ENCODE measurements at places on chromosomes 5 and 9.

- peak; percentile 1 for DNase-seq
Observed at GRCh38 chr5:108260117-108260857, 121.6 kb downstream of the FBXL17 start.

DNA sequence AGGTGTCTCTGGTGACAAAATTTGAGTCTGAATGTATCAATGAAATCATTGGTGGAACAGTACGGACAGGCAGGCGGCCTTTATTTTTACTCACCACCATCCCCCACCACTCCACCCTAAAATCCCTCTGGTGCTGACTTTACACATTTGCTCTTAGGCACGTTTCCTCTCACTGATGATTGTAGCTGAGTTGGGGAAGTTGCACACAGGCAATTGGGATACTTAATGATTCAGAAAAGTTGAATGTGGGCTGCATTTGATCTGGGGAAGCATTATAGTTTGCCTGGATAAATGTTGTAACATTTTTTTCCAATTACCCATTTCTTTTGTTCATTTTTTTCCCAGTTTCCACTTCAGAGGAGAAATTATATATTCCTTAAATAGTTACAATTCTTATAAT lies 658.4 kb downstream of the TLR4 start:
- no peak for DNase-seq

DNA sequence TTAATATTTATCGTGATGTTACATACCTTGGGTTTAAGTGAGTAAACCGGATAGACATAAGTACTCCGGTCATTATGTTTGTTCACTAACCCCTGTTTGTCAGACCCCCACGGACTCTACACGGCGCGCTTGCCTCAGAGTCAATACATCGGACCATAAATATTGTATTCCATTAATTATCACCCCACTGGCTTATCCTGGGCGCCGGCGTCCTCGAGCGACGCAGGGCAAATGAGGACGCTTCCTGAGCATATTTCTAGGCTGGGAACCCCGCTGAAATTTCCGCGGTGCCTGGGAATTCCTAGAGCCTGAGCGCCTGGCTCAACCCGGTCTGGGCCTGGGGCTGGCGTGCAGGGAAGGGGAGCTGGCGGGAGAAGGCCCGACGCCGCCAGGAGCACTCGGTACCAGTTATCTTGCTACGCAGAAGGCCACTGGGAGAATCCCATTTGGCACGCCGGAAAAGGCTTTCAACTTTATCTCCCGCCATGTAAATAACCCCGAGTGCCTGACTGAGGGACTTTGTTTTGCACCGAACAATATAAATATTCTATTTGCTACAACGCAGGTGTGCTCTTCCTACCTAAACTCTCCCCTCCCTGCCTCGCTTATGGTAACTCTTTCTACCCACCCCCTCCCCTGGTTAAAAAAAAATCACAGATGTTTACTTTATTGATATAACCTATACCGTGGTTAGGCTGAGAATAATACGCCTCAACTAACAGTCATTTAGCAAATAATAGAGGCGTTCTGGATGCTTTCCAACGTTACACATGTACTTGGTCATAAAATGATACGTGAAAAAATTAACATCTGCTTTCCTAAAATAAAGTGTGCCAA lies 19.4 kb downstream of the NR2F1 start:
- DNase-seq: no peak

- no peak for DNase-seq
Observed at GRCh38 chr5:30390095-30390494, 803.4 kb upstream of the CDH6 start.

DNA sequence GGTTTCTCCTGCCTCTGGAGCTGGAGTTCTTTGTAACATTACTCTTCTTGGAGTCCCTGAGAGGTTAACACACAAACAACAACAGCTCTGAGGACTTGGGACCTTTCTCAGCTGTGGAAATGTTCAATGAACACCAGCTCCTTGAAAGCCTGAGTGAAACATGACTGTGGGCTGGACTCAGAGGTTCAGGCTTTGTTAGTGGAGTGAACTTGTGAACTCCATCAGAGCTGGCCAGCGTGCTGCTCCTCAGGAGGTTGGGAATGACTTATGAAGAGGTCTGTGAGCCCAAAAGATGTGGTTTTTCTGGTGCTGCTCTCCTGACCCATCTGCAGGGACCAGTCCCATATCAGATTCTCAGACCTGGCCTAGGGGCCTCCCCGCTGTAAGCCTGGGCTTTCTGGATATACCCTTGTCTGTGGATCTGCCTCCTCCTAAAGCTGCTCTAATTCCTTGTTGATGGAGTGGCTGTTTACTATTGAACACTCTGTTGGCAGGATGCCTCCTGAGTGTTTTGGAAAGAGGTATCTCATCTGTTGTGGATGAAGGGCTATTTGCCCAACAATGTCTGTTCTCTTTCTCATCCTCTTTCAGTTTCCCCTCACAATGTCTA lies 170.0 kb upstream of the GDNF start:
- no peak for DNase-seq

DNA sequence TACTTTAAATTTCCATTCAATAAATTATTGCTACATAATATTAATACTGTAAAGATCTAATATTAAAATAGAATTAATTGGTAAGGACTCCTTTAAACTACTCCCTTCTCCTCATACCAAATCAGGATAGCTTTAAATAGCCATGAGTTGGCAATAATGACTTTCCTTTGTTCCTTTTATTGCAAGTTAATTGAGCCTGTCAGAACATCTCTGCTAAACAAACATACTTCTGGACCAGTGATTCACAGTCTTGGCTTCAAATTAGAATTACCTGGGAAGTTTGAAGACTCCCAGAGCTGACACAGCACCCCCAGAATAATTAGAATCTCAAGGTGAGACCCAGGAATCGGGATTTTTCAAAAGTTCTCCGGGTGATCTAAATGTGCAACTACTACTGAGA lies 18.7 kb downstream of the C5orf58 start:
- no peak for DNase-seq

- DNase-seq: no peak
Observed at GRCh38 chr9:104905931-104906330, 22.0 kb downstream of the ABCA1 start.

GRCh38 chr9:131020862-131021261 lies 11.9 kb downstream of the LAMC3 start:
- no peak for DNase-seq

DNA sequence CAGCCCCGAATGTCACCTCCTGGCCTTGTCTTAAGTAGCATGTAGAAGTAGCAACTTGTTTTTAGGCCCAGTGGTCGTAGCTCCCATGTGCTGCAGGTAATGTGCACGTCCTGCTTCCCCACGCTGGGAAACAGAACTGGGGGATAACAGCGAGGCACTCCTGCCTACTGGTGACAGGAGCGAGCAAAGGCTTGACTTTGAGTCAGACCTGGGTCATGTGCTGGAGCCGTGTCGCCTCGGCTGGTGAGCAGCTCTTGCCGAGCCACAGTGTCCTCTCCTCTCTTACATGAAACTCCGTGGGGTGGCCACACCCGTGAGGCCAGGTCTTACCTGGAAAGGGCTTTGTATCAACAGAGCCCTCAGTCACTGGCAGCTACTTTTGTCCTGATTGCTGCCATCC lies 17.5 kb upstream of the POMT1 start:
- no peak for DNase-seq

GRCh38 chr5:33641744-33642505 lies 201.2 kb downstream of the TARS1 start:
- DNase-seq: no peak

GRCh38 chr9:136546697-136547501 lies 1.1 kb upstream of the NOTCH1 start:
- no peak for DNase-seq

- no peak for DNase-seq
Observed at GRCh38 chr9:2967766-2968165, 123.9 kb upstream of the PUM3 start.

GRCh38 chr5:39131210-39132127 lies 57.3 kb upstream of the RICTOR start:
- no peak for DNase-seq

DNA sequence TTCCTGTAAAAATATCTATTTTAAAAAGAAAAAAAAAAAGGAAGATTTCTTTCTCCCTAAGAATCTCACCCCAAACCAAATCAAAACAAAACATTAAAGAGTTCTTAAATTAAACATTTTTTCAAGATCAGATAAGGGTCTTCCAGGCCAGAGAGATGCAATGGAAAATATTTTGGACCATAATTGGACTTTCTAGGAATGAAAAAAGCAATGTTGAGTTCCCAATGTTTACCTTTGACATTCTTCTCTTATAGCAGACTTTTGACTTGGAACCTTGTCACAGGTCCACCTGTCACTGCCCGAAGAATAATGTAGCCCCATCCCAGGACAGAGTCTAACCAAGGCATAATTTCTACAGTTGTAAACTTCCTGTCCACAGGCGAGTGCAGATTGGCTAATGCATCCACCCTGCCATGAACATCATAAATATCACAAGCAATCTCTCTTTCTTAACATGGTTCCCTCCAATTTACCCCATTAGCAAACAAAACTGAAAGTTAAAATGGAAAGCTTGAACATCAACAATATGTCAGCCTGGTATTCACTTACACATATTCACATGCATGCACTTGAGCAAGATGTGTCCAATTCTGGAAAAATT lies 121.7 kb upstream of the ZNF366 start:
- no peak for DNase-seq

- DNase-seq: no peak
Observed at GRCh38 chr9:121598167-121598964, 53.1 kb upstream of the DAB2IP start.

DNA sequence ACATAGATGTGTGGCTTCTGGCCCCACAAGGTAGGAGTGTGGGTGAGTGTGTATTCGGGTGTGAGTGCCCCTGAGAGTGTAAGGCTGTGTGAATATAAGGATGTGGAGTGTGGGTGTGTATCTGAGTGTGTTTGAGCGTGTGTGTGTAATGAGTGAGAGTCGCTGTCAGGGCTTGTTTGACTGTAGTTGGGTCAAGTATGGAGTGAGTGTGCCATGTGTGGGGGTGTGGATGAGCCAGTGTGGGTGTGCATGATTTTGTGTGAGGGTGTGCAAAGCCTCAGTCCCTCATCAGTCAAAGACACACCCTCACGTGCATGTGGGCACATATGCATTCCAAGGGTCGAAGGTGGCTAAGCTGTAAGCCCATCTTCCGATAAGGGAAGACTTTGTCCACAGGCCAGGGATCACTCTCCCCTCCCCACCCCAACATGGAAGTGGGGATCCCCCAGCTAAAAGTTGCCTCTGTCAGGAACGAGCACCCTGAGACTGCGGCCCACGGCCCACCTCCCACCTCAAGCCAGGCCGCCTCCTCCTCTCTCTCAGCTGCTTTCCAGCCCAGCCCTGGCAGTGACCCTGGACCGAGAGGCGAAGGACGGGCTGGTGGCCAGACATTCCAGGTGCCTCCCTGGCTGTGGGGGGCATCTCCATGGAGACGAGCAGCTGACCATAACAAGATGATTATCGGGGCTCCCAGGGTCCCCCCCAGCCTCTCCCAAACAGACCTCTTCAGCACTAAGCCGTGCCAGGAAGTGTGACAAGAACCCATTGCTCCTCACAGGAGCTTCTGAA lies 12.9 kb downstream of the AQP3 start:
- DNase-seq: no peak

- DNase-seq: no peak
Observed at GRCh38 chr9:136564379-136564988, 18.6 kb upstream of the NOTCH1 start.

DNA sequence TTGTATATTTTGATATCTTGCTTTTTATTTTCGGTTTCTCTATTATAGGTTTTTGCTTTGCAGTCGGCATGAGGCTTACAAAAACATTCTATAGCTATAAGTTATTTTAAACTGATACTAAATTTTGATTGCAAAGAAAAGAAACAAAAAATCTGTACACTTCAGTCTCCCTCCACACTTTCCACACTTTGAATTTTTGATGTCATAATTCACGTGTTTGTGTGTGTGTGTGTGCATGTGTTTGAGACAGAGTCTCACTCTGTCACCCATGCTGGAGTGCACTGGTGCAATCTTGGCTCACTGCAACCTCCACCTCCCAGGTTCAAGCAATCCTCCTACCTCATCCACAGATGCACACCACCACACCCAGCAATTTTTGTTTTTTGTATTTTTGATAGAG lies 124.9 kb downstream of the MRPS30 start:
- DNase-seq: no peak

DNA sequence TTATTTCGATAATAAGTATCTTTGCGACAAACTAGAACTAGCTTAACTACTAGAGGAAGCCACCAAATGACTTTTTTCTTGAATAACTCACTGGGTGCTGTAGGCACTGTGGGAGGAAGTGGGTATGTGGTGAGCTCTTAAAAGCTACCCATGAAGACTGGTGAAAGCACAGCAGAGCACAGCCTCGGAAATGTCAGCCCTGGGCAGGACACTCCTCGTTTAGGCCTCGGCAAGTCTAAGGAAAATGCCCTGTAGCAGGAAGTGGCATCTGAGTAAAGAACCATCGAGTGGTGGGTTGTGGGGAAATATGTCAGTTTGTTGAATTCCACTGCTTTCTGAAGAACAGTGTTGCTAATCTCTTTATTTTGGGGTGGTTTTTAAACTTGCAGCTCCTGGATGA lies 44.0 kb upstream of the NCS1 start:
- DNase-seq: peak; percentile 54

DNA sequence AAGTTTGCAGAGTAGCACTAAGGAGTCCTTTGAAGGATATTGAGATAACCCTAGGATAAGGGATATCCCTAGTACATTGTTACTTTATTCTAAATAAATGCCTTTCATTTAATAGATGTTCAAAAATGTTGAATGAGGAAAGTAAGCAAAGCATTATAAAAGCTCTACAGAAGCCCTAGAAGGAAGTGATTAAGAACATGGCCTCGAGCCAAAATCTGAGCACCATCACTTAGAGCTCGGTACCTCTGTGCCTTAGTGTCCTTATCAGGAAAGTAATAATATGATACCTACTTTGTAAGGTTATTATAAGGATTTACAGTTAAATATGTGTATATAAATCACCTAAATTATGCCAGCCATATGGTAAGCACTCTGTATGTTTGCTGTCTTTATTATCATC lies 242.6 kb downstream of the KIAA0825 start:
- no peak for DNase-seq

DNA sequence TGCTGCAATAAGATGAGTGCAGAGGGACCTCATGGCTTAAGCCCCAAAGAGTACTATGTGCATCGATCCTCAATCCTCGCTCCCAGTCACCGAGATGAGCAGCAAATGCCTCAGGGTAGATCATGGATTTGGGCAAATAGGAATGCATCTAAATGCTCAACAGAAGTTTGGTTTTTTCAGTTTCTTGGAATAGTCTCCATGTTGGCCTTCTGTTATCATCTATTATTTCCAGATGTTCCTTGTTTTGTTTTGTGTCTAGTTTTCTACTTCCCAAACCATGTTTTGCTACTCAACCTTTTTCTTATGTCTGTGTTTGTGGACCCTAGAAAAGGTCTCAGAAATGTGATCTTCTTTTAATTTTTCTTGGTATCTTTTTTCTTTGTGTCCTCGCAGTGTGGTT lies 43.5 kb upstream of the RASGRF2 start:
- no peak for DNase-seq

DNA sequence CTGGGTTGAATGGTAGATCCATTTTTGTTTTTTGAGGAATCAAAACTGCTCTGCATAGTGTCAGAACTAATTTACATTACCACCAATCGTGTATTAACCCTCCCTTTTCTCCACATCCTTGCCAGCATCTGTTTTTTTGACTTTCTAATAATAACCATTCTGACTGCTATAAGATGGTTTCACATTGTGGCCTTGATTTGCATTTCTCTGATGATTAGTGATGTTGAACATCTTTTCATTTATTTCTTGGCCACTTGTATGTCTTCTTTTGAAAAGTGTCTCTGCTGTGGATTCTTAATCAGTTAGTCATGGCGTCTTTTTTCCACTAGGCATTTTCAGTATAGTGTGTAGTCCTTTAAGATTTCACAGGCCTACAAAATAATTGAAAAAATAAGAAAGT lies 2144.3 kb upstream of the C9orf72 start:
- DNase-seq: no peak

GRCh38 chr5:83752700-83753099 lies 32.0 kb upstream of the HAPLN1 start:
- no peak for DNase-seq

Measured in activated naive CD4-positive, alpha-beta T cell (primary cell).